ENCODE measurements at places on chromosomes 7 and 10.

- DNase-seq, result peak; percentile 98
Observed at GRCh38 chr7:29289156-29290021, 94.8 kb downstream of the CHN2 start.

DNA sequence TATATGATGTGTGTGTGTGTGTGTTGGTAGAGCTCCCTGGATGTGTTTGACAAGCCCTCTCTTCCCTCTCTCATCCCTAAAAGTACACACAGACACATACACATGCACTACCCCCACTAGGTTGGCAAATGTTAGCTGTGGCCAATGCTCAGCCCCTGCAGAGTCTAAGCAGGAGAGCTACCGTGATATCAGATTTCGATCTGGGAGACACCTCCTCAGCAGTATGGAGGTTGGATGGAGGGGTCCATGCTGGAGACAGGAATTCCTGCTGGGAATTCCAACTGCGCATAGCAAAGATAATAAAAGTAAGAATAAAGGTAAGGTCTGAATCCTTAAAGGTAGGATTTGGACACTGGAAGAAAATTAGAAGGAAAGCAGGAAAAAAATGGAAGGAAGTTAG lies 85.7 kb downstream of the C10orf90 start:
- DNase-seq, result no peak

GRCh38 chr10:129361676-129362376 lies 105.2 kb upstream of the MGMT start:
- no peak for DNase-seq

DNA sequence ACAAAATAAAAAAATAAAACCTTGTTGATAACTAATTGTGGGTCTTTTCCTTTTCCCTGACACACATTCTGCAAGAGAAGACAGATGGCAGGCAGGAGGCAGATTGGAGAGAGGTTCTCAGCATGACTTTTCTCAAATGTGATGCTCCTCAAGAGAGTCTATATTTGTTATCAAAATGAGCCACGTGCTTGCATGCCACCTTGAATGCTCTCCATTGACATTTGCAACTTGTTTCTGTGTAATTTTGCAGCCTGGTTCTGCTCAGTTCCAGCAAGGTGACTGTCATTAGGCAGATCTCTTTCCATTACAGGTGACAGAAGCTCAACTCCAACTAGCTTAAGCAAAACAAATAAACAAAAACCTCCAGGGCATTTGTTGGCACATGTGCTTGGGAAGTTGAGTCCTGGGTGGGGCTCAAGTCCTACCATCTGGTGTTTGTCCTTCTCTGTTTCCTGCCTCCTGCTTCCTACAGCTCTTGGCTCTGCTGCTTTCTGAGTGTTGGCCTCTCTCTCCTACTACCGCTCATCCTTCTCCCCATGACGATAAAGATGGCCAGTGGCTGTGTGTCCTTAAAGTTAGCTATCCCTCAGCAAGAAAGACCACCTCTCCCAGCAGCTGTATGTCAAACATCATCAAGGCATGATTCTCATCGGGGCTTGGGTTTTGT lies 56.7 kb downstream of the GRK5 start:
- DNase-seq, result peak; percentile 45

DNA sequence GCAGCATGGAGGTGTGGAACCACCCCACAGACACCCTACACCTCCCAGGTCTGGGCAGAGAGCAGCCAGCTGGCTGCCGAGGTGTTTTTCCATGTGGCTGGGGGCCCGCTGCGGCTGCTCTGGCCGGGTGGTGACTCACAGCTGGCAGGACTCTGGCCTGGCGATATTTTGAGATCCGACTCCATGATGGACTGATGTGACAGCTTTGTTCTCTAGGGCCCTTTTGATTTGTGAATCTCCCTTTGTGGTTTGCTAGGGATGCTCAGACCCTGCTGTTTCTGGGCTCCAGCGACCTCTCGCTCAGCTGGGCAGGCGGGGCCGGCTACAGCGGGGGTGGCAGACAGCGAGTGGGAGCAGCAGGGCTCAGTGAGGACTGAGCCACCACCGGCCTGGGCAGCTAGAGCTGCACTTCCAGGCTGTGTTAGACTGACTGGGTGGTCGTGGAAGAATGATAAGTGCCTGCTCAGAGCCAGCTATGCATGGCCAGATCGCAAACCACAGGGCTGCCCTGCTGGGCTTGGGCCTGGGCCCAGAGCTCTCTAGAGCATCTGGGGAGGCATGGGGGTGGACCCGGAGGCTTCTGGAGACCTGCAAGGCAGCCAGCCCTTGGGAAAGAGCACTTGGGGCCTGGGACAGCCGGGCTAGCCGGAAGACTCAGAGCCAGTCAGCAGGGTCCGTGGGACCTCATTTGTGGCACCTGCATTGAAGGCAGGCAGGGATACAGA lies 46.2 kb upstream of the GDF10 start:
- no peak for DNase-seq

DNA sequence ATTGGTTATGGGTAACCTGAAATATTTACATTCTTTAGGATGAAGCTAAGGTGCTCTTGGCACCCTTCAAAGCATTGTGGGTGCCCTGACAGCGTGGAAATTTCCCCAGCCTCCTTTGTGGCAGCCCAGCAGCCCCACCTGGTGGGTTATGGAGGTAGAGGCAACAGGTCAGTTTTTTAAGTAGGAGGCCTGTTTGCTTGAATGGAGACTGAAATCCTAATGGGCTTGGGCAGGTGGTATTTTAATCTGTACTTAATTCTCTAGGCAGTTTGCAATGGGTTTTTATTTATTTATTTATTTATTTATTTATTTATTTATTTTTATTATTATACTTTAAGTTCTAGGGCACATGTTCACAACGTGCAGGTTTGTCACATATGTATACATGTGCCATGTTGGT lies 139.4 kb downstream of the EPC1 start:
- DNase-seq, result peak; percentile 13

DNA sequence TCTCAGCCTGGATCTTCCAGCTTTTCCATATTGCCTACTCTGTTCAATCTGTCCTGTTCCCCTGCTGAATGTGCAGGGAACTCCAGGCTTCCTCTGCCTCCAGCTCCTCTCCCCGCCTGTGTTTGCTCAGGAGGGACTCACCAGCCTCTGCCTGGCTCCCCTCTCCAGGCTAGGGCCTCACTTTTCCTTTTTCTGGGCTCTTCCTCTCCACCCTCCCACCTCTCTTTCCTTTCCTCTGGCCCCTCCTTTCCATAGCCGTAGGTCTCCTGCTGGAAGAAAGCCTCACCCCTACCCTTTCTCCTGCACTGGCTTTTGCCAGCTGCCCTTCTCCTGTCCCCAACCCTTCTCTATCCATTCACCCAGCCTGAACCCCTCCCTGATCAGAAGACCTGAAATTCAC lies 25.0 kb downstream of the PILRA start:
- DNase-seq, result no peak

DNA sequence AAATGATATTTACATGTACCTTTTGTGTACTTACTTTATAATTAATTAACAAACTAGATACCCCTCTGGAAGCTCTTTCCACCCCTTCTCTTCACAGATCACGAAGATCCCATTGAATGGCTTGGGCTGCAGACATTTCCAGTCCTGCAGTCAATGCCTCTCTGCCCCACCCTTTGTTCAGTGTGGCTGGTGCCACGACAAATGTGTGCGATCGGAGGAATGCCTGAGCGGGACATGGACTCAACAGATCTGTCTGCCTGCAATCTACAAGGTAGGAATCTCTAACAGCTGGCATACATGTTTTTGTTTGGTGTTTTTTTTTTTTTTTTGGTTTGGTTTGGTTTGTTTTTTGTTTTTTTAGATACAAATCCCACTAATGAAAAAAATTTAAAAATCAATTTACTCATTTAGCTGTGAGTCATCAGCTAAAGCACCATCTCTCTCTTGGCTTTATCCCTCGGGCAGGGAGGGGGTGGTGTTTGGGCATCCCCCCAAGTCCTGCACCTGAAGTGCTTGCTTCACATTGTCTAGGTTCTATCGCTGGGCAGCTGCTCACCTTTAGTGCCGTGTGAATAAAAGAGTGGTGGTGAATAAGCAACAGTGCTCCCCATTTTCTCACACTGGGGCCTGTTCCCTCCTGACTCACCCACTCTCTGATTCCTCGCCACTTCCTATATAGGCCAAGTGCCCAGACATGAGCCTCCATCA lies 68.9 kb downstream of the MET start:
- DNase-seq, result no peak

DNA sequence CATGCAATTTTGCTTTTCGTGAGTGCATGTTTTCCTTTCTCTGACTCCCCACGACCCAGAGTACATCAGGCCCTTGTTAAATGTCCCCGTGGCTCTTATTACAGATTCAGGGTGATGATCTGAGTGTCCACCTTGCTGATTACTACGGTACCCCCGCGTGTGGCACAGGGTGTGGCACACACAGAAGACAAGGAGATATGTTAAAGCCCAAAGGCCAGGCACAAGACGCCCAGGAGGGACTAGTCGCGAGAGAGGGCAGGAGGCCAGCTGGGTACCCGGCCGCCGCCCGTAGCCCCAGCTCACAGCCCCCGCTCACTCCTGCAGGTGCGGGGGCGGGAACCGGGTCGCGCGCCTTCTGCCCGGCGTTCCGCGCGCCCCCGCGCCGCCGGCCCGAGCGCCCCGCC lies 281 bp upstream of the EXOC6 start:
- no peak for DNase-seq

GRCh38 chr10:117759266-117759665 lies 216.7 kb downstream of the EMX2 start:
- DNase-seq, result no peak

- DNase-seq, result no peak
Observed at GRCh38 chr10:109783286-109783685, 140.0 kb downstream of the XPNPEP1 start.

GRCh38 chr7:127815631-127816145 lies 163.7 kb downstream of the SND1 start:
- no peak for DNase-seq

- DNase-seq, result no peak
Observed at GRCh38 chr10:69715156-69715898, 85.3 kb downstream of the FAM241B start.

DNA sequence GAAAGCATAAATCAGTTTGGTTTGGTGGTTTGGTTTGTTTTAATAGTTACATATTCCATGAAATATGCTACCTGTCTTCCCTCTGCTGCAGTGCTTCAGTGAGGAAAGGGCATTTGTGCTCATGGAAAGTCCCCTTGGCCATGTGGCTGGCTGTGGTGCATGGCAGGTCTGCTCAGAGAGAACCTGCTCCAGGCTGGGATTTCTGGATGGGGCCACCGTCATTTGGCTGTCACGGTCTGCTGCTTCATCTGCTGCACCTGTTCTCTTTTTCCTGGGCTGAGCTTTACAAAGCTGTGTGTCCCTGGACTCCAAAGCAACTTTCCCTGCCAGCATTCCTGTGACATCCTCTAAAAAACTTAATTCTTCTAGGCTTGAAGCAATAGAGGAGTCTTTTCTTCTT lies 8.9 kb downstream of the CDK14 start:
- DNase-seq, result peak; percentile 69

- no peak for DNase-seq
Observed at GRCh38 chr7:140638173-140638791, 2.3 kb downstream of the DENND2A start.

DNA sequence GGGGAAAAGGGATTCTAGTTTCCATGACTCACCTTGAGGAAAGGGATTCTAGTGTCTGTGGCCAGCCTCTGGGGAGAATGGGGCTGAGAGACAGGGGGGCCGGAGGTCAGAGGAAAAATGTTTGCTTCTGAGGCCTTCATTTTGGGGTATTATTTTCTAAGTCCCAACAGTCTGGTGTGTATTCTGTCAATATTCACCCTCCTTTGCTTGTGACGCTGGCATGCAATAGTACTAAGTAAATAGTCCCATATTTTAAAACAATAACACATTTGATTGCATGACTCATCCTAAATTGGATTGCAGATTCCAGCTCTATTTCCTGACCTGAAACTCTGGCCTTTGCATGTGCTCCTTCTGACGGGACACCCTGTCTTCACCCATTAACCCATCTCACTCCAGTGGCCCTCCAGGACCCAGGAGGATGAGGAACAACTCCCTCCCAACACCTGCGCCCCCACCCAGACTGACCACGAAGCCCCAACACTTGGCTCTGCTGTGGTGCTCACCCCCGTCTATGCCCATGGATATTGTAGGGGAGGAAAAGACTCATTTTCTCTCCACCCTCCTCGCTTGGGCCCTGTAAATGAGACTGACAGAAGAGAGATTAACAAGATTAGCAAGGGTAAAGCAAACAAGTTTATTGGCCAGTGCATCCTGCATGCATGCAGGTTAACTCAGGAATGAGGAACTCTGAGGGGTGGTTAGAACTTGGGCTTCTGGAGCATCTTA lies 495.6 kb upstream of the KLF6 start:
- DNase-seq, result no peak

- no peak for DNase-seq
Observed at GRCh38 chr10:86371691-86372090, 5.1 kb upstream of the GRID1 start.

- no peak for DNase-seq
Observed at GRCh38 chr10:2575460-2575859, 491.9 kb upstream of the PFKP start.

DNA sequence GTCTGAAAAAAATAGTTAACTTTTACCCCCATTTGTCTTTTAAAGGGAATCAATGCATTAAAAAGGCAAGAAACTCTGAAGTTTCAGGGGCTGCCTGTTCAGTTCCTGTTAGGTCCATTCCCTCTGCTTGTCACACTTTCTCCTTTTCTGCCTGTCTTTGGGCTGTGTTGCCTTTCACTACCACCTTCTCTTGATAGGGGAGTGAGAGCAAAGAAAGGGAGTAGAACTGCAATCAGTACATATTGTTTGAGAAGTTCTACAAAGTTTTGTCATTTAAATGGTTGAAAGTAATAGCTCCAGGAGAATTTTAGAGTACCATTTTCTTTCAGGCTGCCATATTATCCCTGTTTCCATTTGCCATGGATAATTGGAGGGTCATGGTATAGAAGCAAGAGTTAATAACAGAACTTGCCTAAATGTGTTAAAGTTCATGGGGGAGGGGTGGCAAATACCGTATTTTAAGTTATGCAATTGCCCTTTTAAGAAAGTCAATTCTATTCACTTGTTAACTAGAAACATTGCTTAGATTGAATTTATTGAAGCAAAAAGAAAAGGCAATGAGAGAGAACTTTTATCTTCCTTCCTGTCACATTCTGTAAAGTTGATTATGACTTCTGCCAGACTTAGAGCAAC lies 38.6 kb downstream of the MPLKIP start:
- DNase-seq, result no peak

GRCh38 chr10:113991091-113991860 lies 52.4 kb upstream of the ADRB1 start:
- no peak for DNase-seq
